ENCODE measurements at places on chromosomes 16 and 17.

- DNase-seq = no peak
Measured at GRCh38 chr17:17042384-17042736, at the start of gene MPRIP. Gene MPRIP, plus strand, starts transcription at chr17:17042457. Its CDS starts 392 bp downstream, at chr17:17042849.

DNA sequence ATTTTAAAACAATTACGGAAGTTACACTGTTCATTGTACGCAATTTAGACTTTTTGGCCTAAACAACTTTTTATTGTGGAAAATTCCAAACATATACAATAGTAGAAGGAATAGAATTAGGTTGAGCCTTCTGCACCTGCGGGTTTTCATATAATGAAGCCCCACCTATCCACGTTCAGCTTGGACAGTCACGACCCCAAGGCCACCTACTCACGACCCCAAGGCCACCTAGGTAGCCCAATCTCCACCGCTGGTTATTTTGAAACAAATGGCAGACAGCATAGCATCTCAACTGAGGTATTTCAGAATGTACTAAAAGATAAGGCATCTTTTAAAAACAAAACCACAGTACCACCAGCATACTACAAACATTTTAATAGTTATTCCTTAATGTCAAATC is 631 bp downstream of the NLRC5 start:
- DNase-seq = no peak

DNA sequence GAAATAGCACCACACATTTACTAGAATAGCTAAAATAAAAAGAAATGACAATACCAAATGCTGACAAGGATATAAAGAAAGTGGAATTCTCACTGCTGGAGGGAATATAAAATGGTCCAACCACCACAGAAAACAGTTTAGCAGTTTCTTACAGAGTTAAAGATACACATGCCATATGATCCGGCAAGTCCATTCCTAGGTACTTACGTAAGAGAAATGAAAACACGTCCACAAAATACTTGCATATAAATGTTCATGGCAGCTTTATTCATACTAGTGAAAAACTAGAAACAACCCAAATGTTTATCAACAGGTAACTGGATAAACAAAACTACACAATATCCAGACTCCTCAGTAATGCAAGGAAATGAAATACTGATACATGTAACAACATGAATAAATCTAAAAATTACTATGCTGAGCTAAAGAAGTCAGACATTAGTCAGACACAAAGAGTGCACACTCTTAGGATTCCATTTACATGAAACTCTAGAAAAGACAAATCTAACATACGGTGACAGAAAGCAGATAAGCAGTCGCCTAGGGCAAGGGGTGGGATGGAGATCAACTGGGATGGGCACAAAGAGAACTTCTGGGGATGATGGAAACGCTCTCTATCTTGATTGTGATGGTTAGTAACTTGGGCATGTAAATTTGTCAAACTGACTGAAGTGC is 76.4 kb downstream of the SMG6 start:
- DNase-seq = no peak

- DNase-seq = no peak
Measured at GRCh38 chr17:63258785-63259184, 187.3 kb downstream of the CYB561 start.

- peak; percentile 63 for DNase-seq
Measured at GRCh38 chr17:28763804-28764266, 20.0 kb downstream of the TRAF4 start.

DNA sequence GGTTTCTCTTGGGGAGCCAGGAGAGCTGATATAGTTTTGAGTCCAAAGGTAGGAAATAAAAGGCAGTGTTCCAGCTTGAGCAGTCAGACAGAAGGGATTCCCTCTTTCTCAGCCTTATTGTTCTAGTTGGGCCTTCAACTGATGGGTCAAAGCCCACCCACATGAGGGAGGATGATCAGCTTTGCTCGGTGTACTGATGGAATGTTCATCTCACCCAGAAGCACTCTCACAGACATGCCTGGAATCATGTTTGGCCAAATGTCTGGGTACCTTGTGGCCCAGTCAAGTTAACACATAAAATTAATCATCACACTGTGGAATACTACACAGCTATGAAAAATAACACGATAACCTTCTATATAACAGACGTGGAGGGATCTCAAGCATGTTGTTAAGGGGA is 23.1 kb upstream of the KCNG4 start:
- no peak for DNase-seq

DNA sequence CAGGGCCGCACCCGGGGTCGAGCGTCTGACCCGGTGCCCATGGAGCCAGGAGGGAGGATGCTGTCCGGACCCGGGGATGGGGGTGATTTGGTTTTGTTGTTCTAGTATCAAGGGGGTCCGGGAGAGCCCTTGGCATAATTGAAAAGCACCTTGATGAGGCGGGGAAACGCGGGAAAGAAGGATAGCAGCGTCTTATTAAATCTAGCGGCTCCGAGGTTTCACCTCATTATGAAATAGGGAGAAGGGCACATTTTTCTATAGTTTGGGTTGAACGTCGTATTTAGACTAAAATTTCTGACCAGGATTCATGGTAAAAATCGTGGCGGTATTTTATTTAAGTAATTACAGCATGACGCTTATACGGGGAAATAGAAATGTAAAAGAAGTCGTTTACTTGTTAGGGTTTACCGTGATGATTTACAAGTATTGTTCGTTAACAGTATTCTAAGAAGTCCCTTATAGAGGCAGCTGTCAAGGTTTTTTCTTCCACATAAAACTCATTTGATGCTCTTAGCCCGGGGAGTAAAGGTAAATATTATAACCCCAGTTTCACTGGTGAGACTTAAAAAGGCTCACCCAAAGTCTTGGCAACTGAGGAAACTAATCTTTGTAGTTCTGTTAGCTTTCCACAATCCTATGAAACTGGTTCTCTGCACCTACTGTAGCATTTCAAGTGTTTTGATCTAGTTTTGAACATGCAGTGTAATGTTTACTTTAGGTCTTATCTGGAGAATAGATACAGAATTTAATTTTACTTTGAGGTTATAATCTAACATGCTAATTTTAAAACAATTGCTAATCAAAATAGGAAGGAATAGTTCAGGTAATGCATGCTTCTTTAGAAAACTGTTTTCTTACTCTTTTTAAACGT is 756 bp downstream of the LUC7L3 start:
- DNase-seq = no peak

DNA sequence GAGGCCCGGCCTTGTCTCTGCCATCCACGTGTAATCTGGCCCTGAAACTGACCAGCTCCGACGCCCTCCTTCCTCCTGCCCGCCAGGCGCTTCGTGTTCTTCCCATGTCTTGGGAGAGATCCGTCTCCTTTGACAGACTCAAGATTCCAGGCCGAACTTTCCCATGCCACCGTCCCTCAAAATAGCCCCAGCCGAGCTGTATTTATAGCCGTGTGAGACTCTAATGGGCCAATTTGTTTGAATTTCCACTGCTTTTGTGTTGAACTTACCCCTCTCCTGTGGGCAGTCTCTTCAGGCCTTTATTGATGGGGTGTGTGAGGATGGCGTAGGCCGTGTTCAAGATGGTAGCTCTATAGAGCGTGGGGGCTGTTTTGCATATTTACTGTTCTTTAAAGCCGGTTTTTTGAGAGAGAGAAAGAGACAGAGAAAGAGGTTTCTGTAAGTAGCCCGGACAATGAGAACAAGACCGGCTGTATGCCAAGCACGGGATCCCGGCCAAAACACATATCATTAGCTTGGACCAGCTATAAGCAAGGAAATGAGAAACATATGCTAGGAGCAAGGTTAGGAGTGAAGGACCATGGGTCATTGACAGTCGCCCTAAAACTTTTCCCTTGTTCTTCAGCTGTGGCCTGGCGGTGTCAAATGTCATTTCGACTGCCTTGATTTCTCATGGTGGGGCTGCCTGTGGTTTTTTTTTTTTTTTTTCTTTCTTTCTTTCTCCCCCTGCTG is 124.5 kb upstream of the ZFHX3 start:
- no peak for DNase-seq

GRCh38 chr17:45129940-45130680 is 2.2 kb downstream of the PLCD3 start:
- no peak for DNase-seq

GRCh38 chr17:6548578-6549330 is 7.6 kb downstream of the PITPNM3 start:
- peak; percentile 29 for DNase-seq

DNA sequence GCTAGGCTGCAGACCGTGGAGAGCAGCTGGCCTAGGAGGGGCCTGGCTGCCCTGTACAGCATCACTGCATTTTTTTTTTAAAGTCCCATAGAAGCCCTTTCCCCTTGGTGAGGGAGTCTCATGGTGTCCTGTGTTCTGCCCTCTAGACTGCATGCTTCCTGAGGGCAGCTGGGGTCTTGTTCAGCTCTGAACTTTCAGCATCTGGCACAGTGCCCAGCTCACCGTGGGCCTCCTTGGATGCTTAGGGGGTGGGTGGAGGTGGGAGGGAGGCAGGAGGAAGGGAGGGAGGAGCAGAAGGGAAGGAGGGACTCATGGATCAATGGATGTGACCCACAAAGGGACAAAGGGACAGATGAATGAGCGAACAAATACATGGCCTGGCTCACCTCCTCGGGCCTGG is 63.4 kb upstream of the TMEM97 start:
- no peak for DNase-seq

DNA sequence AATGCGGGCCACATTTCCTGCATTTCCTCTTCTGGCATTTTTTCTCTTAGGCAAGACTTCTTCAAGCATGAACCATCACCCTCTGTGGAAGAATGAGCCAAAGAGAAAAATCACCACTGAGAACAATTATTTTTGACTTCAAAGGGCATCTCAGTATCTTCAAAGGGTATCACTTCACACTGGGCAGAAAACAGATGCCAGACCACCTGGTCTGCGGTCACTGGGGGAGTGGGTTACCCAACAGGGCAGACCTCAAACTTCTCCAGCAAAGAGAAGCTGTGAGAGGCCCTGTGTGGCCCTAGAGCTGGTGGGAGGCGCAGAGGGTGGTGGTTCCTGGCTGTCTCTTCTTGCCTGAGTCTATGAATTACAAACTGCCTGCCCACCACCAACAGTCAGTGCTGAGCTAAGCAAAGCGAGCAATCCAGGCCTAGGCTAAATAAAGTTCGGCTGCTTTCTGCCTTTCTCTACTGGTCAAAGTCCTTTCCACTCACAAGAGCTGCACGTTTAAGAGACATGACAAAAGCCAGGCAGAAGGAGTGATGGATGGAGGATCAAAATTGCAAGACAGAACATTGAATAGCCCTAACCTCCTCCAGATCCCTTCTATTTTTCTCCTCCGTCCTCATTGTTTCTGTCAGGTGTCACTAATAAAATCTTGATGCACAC is 602.7 kb upstream of the CDH5 start:
- DNase-seq = no peak

- no peak for DNase-seq
Measured at GRCh38 chr17:15409721-15410250, 57.6 kb downstream of the CDRT4 start.

GRCh38 chr17:42562388-42563142 is 617 bp downstream of the COASY start:
- DNase-seq = no peak

DNA sequence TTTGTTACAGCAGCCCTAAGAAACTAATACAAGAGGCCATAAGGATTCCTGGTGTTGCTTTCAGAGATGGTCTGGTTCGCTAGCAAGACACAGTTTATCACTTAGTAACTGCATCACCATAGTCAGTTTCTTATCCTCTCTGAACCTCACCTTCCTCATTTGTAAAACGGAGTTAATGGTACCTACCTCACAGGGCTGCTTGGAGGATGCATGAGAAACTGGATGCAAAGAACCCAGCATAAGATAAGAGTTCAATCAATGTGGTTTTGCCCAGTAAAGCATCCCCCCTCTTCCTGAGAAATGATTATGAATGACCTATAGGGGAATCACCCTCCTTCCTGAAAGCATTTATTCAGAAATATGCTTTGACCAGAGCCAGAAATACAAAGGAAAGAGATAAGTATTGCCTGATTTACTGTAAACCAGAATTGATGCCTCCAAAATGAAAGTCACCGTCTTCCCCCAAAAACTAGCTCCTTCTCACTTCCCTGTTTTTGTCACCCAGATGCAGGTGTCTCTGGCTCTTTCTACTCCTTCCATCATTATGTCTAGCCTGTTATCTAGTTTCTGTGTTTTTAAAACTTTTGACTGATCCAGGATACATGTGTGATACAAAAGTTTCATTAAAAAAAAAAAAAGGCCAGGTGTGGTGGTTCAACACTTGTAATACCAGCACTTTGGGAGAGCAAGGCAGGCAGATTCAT is 2.8 kb upstream of the TEFM start:
- DNase-seq = no peak

- DNase-seq = no peak
Measured at GRCh38 chr17:12624211-12624610, 41.5 kb upstream of the MYOCD start.

GRCh38 chr16:73028263-73028662 is 19.7 kb downstream of the ZFHX3 start:
- no peak for DNase-seq

GRCh38 chr17:79325709-79326430 is 251.2 kb downstream of the ENGASE start:
- DNase-seq = no peak

GRCh38 chr17:21373036-21373435 is 3.1 kb upstream of the KCNJ12 start:
- no peak for DNase-seq

DNA sequence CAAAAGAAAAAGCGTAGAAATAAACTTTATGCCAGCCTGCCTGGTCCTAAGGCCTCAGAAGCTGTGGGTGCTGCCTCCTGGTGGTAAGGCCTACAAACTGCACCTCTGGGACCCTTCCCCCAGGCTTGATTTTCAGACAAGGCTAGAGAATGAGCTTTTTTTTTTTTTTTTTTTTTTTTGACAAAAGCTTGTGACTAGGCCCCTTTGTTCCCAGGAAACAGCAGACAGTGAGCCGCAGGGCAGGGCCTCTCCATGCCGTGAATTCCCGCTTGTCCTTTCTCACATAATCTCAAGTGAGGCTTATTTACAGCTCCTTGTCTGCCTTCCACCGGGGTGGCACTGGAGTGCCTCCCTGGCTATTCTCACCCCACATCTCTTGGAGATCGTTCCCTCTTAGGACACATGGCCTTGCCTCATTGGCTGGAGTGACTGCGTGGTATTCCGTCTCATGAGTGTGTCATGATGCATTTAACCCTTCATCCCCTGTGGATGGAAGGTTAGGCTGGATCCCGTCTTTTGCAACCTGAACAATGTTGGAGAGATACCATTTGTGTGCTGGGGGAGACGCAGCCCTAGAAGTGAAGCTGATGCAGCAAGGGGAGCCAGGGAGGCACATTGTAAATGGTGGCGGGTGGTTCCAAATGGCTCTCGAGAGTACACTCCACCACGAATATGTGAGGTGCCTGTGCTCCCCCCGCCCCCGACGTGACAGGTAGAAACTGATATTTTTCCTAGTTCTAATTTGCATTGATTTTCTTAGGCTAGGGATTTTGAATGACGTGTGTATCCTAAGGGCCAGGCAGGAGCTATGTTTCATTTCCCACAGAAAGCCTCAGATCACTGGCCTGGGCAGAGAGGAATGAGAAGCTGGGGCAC is 49.6 kb downstream of the USP22 start:
- peak; percentile 44 for DNase-seq

- DNase-seq = no peak
Measured at GRCh38 chr17:22512506-22512905, 820.2 kb downstream of the KCNJ18 start.
